CD4-positive, alpha-beta T cell treated with Interleukin-6 for 4 hours (primary cell): ENCODE measurements at places on chromosomes 3 and 15.

- DNase-seq: no peak
Measured at GRCh38 chr3:10627884-10628572, 122.6 kb upstream of the ATP2B2 start.

DNA sequence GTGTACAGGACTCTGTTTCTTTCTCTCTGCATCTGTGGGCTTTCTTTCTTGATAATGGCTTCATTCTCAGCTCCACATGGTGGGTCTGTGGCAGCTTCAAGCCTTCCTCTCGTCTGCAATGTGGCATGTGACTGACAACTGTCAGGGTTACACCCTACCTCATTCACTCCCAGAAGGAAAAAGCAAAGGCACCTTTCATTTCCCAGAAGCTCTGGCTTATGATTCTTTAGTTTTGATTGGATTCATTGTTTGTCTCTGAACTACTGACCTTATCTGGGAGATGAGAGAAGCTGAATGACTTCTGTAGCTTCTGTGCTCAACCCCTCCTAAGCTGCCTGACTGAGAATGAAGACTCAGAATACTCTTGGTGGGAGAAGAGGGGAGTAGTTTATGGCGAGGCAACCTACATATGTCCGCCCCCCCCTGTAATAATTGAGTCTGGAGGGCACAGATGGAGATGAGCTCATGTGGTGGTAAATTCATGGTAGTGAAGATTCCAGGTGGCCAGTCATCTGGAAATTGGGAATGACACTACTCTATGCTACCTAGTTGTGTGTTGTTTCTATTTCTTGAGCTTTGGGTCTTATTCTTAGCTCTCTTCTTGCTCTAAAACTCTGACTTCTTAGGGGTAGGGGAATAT lies 38.4 kb downstream of the KCNAB1 start:
- DNase-seq: no peak

DNA sequence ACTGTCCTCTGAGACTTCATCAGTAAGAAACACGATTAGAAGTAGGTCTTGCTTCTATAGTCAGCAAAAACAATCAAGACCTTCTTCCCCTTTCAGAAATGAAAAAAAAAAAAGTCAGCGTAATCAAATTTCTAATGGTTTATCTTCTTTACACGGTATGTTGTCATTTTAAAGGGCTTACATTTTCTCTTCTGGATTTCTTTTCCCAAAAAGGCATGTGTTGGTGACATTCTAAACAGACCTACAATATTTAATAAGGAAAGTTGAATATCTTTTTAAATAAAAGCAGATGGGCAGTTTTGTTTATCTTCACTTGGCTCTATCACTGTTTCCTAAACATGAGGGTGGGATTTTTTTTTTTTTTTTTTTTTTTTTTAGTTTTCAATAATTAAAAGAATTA lies 197.3 kb upstream of the ADAMTS9 start:
- no peak for DNase-seq

GRCh38 chr3:184361932-184362667 lies 590 bp downstream of the POLR2H start:
- peak; percentile 47 for DNase-seq

DNA sequence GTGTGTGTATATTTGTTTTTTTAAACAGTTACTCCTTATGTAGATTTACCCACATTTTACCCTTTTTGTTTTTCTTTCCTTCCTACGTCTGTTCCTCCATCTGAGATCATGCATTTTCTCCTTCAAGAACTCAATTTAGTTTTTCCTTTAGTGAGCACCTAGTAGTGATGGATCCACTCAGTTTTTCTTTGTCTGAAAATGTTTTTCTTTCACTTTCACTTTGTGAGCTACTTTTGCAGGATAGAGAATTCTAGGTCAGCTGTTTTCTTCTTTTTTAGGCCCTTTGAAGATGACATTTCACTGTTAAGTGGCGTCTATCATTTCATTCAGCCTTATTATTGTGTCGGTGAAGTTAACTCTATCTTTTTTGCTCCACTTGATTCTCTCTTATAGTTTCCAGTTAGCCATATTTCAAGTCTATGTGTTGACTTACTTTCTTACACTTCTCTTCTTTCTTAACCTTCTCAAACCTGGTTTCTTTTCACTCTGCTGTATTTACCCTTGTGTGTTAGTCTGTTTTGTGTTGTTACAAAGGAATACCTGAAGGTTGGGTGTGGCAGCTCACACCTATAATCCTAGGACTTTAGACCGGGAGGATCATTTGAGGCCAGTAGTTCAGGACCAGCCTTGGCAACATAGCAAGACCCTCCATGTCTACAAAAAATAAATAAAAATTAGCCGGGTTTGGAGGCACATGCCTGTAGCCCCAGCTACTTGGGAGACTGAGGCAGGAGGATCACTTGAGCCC lies 55.8 kb downstream of the PRKCI start:
- DNase-seq: no peak

GRCh38 chr15:85792912-85793590 lies 1.7 kb downstream of the KLHL25 start:
- DNase-seq: peak; percentile 51

DNA sequence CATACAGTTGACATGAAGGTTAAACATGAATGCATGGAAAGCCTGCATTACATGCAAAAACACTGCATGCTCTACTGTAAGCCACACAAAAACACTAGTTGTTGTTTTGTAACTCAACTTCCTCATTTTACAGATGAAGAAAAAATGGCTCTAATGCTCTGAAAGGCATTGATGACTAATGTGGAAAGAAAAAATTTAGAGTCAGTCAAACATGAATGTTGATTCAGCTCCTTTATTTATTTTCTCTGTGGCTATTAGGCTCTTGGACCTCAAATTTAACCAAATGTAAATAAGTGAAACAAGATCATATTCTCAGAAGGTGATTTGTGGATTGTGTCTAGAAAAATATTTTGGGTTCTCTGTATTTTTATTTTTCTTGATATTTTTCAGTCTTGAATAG lies 336.7 kb upstream of the ZNF717 start:
- no peak for DNase-seq

DNA sequence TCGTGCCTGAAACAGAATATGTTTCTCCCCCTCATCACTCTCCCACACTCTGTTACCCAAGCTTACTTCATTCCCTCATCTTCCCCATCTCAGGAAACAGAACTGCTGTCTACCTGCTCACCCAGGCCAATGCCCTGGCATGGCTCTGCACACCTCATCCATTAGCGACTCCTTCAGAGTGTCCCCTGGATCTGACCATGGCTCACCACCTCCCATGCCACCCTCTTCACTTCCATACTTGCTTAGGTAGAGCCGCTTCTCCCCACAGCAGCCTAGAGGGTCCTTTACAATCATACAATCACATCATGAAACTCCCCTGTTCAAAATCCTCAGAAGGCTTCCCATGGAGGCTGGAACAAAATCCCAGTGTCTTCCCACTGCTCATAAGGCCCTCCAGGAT lies 33.9 kb upstream of the RAD18 start:
- DNase-seq: no peak

GRCh38 chr15:92142242-92143232 lies 251.1 kb upstream of the ST8SIA2 start:
- DNase-seq: no peak

DNA sequence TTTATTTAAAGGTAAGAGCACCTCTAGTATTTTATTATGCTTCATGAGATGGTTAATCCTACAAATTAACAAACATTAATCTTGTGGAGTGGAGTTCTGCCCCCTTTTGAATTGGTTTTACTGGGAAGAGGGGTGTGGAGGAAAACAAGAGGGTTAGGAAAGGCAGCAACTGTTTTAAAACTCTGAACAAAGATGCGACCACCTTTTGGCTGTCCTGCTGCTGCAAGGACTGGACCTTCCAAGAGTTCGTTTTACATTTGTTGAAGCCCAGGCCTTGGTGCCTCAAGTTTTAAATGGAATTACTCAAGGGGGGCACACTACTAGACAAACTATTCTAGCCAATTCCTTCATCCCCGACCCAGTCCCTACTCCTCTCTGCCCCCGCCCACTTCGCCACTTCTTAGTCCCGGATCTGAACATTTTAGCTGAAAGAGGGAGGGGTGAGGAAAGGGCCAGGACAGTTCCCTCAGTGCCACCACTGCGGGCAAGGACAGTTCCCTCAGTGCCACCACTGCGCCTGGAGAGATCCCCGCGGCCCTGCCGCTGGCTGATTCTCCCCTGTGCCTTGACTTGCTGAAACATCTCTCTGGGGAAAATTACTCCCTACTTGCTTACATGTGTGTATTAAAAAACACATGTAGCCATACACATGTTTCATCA lies 11.2 kb downstream of the SOX2 start:
- DNase-seq: no peak

GRCh38 chr15:37038716-37039106 lies 61.6 kb downstream of the MEIS2 start:
- no peak for DNase-seq

- no peak for DNase-seq
Measured at GRCh38 chr15:96390986-96391385, 60.5 kb downstream of the NR2F2 start.

GRCh38 chr15:57382215-57382614 lies 5.9 kb downstream of the CGNL1 start:
- no peak for DNase-seq
